ENCODE measurements at places on chromosomes 4 and X.

DNA sequence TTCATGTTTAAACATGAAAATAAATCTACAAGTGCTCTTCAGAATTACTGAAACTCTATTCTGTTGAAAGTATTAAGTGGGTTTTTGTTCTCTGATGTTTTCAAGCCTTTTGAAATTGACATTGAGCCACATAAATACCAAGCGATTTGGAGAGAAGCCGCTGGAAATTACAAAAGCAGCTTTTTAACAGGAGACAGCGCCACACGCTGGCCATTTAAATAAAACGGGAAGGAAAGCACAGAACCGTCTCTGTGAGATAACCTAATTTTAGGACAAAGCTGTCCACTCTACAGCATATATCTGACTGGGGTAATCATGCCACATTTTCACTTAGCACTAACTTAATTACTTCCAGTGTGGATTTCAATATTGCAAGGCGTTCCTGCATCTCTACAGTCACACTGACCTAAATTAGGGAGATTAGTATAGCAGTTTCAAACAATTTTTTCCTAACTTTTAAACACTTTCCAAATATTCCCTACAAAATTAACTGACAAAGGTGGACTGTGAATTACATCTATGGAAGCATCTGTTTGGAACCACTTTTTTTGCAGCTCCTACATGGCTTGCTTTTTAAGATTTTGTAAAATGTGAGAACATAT lies 6.8 kb upstream of the ANOS1 start:
- DNase-seq, result no peak

DNA sequence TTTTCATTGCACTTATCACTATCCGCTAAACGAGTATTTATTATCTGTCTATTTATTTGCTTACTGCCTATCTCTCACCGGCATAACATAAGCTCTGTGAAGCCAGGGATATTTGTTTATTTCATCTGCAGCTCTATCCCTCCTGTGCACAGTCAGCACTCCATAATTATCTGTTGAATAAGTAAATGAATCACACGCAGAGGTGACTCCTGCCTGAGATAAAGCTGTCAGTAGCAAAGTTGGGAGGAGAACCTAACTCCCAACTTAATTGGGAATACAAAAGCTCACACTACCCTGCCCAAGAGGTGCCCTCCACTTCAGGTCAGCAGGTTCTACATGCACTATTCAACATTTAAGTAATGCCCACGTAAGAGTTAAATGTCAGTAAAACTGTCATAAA lies 85.7 kb downstream of the CORIN start:
- no peak for DNase-seq

DNA sequence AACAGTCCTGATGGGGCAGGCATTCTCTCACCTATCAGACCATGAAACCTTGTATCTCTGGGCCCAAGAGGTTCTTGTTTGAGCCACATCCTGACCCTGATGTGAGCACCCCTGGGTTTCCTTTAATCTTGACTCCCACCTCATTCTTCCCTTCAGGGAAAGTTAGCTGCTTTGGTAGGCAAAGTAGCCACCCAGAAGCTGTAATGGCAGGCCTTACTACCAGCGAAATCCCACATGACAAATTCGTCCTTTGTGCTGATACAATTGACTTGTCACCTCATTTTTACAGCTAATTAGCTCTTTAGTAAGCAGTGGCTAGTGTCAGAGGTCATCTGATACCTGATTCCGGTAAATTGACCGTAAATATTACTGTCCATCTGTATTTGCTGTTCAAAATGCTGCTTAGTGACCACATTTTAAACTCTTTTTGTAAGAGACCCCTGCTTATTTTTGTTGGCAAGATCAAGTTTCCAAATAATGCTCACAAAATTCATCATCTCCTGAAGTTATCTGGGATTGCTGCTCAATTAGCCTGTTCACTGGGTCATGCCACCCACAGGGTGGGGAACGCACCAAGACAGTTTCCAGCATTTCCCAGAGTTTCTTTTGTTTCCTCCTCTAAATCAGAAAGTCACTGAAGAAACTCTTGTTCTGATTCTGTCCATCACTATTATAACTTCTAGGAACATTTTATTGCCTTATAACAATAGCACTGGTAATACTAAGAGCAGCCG lies 329.7 kb downstream of the GPAT3 start:
- DNase-seq, result no peak

DNA sequence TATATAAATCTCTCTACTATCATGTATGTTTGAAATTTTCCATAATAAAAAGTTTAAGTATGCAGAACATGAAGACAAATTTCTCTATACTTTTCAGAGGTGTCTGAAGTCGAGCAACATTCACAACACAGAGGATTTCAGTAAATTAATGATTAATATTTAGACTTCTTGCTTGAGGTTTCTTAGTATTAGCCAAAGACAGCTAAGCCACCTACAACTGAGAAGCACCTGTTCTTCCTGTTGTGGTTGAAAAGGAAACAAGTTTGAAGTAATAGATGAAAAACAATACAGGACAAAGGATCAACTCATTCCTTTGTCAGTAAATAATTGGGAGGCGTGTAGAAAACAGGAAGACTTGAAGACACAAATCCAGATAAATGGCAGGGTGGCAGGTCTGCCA lies 21.1 kb downstream of the SCML1 start:
- DNase-seq, result no peak

DNA sequence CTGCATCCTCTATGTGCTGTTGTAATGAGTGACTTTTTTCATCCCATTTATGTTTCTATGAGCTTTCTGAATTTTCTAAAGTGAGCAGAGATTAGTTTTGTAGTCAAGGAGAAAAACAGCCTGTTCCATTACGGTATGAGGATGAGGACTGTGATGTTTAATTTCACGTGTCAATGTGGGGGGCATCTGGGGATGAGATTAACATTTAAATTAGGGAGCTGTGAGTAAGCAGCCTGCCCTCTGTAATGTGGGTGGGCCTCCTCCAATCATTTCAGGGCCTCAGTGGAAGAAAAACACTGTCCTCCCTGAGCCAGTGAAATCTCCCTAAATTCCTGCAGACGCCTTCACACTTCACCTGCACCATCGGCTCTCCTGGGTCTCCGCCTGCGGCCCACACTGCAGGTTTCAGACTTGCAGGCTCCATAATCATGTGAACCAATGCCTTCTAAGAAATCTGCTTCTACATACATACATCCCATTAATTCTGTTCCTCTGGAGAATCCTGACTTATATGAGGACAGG lies 121.7 kb downstream of the AFAP1 start:
- no peak for DNase-seq

DNA sequence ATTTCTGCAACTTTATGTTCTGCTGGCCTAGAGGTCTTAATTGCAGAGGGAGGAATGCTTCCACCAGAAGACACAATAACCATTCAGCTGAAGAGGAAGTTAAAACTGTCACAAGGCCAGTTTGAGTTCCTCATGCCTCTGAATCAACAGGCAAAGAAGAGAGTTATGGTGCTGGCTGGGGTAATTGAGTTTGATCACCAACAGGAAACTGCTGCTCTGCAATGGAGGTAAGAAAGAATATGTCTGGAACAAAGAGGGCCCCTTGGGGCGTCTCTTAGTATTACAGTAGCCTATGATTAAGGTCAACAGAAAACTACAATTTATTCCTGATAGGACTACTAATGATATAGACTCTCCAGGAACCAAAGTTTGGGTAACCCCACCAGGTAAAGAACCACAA lies 744.0 kb downstream of the FSTL5 start:
- peak; percentile 30 for DNase-seq

- no peak for DNase-seq
Observed at GRCh38 chr4:76275486-76276124, 24.1 kb downstream of the FAM47E start.

DNA sequence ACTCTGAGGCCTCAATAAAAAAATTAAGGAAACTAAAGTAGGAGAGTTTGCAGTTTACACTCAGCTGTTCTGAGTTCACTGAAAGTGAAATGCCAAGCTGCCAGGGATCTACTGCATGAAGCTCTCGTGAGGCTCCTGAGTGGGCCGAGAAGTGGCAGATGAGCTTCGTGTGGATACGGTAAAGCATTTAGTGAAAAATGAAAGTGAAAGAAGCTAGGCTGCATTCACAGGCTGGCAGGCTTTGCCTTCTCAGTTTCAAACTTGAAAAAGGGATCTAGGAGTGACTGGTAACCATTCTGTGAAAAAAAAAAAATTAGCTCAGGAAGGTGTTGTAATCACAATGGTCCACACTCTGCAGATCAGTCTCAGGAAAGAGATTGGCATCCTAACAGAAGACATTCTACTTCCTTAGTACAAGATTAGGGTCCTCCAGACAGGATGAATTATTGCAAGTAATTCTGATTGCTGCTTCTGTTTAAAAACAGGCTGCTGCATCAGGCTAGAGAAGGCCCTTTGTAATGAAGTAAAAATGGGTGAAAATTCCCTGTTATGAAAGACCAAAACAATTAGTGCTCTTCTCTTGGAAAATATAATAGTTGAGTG lies 679.9 kb downstream of the RPA4 start:
- DNase-seq, result no peak

GRCh38 chrX:123487669-123488068 lies 245.2 kb downstream of the THOC2 start:
- DNase-seq, result no peak

- DNase-seq, result no peak
Observed at GRCh38 chr4:8128100-8128856, 30.3 kb downstream of the ABLIM2 start.

- DNase-seq, result no peak
Observed at GRCh38 chr4:90027565-90027964, 99.6 kb upstream of the CCSER1 start.

- DNase-seq, result no peak
Observed at GRCh38 chr4:184104419-184105101, 113.1 kb downstream of the ENPP6 start.

DNA sequence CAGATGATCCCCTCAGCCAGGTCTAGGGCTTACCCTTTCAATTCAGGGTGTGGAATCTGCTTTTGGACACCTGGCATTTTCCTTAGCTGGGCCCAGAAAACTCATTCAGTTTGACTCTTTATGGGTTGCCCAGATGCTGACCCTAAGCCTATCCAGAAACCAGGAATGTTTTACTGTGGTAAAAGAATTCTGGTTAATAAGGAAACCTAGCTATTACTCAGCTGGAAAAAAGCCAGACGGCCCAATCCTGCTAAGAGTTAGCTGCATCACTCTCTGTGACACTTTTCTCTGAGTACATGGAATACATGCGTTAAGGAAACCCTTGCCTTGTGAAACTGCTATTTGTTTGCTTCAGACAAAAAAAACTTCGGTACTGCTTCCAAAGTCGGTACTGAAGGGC lies 28.0 kb downstream of the ING2 start:
- DNase-seq, result no peak

DNA sequence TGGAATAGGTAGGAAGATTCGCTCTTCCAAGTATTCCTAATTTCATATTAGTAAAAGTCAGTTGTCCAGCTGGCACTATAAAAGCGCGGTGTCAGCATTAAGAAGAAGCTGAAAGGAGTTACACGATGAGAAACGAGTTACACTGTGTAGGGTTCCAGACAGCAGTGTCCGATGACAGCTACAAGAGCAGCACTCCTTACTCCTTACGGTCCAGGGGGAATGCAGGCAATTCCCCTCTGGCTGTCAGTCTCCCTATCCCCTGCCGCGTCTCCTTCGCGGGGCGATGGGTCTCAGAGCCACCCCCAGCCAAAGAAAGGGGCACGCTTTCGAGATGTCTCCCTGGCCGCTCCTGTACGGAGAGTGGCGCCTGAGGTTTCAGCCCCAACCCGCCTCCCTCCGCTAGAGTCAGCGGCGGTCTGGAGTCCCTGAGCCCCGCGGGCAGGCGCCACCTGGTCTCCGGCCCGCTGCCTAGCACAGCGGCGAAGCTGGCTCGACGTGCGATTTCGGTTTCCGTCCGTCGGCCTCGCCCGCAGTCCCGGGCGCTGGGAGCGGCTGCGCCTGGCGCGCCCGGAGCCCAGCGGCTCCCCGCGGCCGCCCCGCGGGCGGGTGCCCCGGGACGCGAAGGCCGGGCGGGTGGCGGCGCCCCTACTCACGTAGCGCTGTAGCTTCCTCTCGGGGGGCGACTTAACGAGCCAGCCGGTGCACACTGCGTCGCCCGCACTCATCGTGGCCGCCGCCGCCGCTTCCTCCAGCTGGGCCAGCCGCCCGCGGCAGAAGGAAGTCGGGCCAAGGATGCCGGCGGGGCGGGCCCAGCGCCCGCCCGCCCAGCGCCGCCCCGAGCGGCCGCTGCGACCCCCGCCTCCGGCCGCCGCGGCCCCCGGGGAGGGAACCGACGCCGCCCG lies at the start of gene GAB3:
Gene GAB3 (minus strand): TSS at position 777 of the 902 bp plus-strand sequence. CDS start 52 bp downstream, at position 725.
- DNase-seq, result peak; percentile 21

DNA sequence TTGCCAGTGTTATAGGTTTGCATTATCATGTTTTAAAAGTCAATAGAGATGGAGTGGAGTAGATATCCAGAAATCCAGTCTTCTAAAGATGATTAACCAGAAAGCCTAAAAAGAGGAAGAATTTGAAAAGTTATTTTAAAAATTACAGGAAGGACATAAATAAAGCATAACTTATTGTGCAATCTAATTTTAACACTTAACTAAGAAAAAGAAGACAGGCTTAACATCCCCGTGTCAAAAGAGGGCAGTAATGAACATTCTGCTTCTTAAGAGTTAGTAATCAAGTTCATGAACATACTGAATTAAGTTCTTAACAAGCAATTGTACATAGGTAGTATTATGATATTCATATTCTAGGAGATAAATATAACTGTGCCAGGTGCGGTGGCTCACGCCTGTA lies 39.3 kb downstream of the ELF2 start:
- no peak for DNase-seq

DNA sequence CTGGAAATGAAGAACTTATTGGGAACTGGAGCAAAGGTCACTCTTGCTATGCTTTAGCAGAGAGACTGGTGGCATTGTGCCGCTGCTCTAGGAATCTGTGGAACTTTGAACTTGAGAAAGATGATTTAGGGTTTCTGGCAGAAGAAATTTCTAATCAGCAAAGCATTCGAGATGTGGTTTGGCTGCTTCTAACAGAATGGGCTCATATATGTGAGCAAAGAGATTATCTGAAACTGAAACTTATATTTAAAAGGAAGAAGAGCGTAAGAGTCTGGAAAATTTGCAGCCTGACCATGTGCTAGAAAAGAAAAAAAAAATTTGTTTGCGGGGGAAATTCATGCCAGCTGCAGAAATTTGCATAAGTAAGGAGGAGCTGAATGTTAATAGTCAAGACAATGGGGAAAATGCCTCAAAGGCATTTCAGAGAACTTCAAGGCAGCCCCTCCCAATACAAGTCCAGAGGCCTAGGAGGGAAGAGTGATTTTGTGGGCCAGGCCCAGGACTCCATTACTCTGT lies 35.9 kb upstream of the PAPSS1 start:
- DNase-seq, result no peak

- DNase-seq, result no peak
Observed at GRCh38 chrX:28585767-28586166, 1.5 kb upstream of the IL1RAPL1 start.

DNA sequence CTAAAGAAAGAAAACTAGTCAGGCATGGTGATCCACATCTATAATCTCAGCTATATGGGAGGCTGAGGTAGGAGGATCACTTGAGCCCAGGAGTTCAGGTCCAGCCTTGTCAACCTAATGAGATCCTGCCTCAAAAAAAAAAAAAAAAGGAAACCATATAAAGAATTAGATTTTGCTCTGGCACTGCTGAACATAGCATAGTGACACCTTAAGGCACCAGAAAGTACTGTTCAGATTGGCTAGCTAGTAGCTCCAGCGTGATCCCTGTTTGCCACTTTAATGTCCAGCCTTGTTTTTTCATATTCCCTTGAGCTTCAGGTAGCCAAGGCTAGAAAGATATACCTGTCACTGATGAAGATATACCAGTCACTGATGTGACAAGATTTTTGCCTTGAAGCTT lies 34.1 kb downstream of the EXOC1 start:
- no peak for DNase-seq

Measured in kidney capillary endothelial cell (primary cell).